ENCODE measurements at places on chromosomes 3 and 15.

- no peak for DNase-seq
Measured at GRCh38 chr3:98807561-98807960, 44.4 kb downstream of the ST3GAL6 start.

DNA sequence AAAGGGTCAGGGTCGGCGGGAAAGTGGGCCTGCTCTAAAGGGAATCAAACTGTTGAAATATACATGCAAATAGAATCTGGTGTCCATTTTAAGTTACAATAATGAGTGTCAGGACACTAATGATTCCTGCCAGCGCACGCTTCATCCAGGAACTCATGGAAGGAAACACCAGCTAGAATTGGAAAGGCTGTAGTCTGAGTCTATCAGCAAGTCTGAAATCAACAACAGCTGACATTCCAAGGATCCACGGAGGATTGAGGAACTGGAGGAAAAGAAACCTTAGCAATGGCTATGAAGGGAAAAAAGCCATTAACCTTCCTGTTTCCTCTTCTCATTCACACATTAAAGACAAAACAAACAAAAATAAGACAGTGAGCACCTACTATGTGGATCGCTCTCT, 1063.1 kb downstream of the NTRK3 start:
- no peak for DNase-seq

DNA sequence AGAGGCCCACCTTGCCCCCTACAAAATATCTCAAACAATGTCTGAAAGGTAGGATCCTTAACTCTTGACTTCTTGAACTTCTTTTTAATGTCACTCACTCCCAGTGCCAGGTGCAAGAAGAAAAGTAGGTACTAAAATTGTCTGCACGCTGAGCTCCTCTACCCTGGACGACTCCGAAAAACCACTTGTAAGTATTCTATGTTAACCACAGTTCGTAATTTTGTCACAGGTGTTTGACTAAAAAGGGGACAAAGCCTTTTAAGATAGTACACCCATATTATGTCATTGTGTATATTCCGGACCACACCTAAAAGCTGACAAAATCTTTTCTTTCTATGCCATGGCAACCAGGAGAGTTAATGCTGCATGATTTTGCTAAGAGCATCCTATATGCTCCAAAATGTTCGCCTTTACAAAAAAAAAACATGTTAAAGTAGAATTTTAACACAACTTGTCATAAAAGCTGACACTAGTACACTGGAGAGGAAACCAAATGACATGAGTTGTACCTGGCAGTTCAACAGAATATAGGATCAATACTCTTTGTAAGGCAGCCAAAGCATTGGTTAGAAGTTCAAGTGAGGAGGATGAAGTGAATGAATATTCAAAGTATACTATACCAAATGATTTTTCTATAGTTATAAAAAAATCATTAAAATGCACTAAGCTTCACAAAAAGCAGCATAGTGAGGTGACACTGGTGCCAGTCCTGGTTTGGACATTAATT, 210.5 kb downstream of the FOXP1 start:
- peak; percentile 74 for DNase-seq

DNA sequence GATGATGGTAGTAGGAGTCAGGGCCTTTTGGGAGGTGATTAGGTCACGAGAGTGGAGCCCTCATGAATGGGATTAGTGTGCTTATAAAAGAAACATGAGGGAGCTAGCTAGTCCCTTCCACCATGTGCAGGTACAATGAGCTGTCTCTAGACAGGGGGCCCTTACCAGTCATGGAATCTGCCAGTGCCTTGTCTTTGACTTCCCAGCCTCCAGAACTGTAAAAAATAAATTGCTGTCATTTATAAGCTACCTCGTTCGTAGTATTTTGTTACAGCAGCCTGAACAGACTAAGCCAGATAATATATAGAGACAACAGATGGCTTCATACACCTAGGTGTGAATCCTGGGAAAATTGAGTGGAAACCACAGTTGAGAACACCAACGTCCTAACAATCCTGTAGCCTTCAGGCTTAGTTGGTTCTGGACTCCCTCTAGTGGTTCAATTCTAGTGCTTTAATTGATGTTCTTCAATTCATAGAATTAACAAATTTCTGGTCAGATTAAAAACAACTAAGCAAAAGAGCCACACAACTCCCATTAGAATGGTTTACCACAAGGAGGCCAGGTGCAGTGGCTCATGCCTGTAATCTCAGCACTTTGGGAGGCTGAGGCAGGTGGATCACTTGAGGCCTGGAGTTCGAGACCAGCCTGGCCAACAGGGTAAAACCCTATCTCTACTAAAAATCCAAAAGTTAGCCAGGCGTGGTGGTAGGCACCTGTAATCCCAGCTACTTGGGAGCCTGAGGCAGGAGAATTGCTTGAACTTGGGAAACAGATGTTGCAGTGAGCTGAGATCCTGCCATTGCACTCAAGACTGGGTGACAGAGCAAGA, 21.3 kb upstream of the GATM start:
- DNase-seq = peak; percentile 23

GRCh38 chr3:56424336-56424735, 43.9 kb downstream of the ERC2 start:
- peak; percentile 19 for DNase-seq

GRCh38 chr15:88906551-88906950, 6.6 kb downstream of the MFGE8 start:
- no peak for DNase-seq

DNA sequence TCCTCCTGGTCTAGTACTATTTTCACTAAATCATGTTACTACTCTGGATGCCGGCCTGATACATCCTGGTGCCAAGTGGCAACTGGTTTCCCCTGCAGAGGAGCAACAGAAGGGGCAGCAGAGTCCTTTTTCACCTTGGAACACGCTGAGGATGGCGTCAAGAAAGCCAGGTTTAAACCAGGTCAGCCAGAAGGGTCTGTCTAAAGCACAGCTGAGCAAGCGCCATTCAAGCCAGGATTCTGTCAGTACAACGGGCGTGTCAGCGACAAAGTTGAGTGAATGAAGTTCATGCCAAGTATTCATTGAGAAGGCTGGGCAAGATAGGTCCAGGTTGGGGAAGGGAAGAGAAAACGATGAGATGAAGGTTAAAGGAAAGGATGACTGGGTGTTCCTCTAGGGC, 88.2 kb downstream of the FBN1 start:
- DNase-seq = no peak

DNA sequence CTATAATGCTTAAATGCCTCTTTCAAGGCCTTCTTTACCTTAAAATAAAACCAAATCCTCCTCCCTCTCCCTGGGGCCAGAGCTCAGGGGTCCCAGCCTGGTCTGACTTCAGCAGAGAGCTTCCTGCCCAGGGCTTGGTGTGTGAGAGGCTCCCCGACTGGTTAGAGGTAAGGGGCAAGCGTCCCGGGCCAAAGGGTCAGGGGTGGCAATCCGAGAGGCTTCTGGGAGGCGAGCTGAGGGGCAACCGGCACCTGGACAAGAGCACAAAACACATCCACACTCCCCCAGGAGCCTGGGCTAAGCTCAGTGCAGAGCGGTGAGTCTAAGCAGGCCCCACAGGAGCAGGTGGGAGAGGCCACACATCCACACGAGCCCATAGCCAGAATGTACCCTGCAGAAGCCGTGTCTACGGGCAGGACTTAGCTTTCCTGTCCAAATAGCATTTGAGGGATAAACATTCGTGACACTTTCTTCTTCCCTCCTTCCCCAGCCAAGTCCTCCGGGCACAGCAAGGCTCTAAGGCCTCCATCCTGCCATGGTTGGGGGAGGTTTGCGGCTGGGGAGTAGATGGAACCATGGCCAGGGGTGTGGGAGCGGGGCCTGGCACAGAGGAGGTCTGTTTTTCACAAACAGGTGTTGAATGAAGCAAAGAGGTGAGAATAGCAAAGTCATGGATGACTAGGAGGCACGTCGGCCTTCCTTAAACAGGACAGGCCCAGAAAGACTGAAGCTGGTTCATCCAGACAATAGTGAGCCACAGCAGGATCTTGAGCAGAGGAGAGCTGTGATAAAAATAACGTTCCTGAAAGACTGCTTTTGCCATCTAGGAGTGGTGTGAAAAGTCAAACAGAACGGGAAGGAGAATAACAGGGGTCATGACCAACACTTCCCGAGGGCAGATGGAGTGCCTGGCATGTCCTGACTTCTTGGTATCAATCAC, 98.7 kb upstream of the IQSEC1 start:
- no peak for DNase-seq

DNA sequence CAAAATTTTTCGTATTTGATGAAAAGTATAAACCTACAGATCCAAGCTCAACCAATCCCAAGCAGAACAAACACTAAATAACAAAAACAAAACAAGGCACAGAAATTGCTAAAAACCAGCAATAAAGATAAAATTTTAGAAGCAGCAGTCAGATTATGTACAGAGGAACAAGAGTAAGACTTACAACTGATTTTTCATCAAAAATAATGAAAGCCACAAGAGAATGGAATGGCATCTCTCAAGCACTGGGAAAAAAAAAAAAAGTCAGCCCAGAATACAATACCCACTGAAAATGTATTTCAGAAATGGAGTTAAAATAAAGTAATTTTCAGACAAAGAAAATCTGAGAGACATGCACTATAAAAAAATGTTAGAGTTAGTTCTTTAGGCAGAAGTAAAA, 27.0 kb downstream of the GPR156 start:
- DNase-seq = no peak

DNA sequence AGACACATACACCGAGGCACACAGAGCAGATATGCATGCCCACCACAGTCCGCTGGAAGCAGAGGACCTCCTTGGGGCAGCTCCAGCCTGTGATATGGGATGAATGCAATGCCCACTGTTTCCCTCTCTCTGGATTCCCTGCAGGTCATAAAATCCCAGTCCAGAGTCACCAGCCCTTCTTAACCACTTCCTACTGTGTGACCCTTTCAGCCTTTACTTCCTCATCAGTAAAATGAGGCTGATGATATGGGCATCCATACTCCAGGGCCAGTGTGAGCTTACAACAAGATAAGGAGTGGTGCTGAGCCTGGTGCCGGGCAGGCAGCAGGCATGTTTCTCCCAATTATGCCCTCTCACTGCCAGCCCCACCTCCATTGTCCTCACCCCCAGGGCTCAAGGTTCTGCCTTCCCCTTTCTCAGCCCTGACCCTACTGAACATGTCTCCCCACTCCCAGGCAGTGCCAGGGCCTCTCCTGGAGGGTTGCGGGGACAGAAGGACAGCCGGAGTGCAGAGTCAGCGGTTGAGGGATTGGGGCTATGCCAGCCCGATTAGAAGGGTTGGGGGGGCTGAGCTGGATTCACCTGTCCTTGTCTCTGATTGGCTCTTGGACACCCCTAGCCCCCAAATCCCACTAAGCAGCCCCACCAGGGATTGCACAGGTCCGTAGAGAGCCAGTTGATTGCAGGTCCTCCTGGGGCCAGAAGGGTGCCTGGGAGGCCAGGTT, at the start of gene GNAT1:
Gene GNAT1 (plus strand): TSS at position 675 of the 725 bp plus-strand sequence. CDS start 116 bp downstream, outside the sequence.
- no peak for DNase-seq

DNA sequence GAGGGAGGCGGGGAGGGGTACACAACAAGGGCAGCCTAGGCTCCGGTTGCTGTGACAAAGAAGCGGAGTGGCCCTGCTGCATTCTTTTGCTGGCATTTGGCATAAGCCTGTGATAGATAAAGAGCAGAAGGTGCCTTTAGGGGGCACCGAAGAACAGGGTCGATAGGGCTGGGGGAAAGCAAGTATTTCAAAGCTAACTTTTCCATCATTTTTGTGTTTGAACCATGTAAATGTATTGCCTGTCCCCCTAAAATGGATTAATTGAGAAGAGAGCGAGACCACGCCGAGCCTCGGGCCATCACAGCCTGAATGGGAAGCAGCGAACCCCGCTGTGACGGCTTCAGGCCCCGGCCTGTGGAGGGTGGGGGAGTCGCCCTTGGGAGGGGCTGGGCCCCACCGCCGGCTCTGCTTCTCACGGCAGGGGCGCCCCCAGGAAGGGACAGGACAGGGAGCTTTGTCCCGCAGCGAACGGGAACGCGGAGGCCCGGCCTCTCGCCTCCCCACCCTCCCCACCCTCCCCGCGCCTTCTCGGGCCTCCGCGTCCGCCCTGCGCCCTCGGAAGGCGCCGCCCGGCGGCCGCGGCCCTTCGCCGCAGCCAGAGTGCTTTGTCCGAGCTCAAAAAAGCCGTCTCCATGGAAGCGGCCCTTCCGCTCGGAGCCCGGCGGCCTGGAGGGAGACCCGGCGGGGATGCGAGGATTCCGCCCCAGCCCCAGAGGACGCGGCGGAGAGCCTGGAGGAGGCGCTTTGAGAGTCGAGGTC, 32.4 kb upstream of the ALDH1L1 start:
- peak; percentile 4 for DNase-seq

DNA sequence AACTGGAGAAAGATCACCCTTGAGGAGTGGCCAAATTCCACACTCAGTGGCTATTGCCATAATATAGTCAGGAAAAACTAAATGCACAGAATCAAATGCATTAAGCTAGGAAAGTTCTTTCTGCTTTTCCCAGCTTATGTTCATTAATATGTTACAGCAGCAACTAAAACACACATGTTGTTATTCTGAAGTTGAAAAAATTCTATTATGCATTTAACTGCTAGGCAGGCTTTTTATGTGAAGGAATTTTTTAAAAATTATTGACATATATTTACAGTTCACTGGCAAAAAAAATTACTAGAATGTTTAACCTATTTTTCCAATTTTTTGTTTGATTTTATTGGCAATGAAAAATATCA, 135.2 kb upstream of the IL12A start:
- DNase-seq = no peak
